Ascending aorta (tissue), 2 donors: ENCODE measurements at places on chromosomes 6 and 20. TPM values are rescaled to one million over a fixed set of nuclear protein-coding genes. Genes with fewer than 3 reads are reported as not detected.
A peak's percentile ranks its signal among the peaks of the same experiment; 100 is the strongest.

Gene TUBB1
- not detected for total RNA-seq

Gene IYD
- under 0.01 TPM for total RNA-seq

Gene RIPPLY2
- not detected for total RNA-seq

DNA sequence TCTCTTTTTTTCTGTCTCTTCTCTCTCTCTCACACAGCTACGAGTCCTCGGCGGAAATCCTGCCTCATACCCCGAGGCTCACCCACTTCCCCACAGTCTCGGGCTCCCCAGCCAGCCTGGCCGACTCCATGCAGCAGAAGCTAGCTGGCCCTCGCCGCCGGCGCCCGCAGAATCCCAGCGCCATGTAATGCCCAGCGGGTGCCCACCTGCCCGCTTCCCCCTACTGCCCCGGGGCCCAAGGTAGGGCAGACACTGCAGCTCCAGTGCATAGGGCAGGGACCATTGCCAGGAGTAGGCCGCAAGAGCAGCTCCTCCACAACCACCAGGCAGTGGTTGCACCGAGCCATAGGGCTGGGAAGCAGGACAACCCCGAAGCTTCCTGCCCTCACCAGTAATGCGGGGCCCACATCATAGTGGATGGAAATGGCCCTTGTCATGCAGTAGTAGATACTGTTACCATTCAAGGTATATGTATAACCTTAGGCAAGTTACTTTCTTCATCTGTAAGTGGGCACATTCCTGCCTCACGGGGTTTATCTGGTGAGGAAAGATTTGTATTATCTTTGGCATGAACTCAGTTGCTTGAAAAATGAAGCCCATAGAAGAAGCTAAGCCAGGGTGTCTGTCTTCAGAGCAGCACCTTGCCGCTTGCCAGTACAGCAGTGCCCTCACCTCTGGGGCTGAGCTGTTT, 36.9 kb upstream of the ID1 start:
- DNase-seq = no peak
- no peaks in the 10 kb centered on the region for H3K27me3 ChIP-seq
- H3K36me3 ChIP-seq = peaks cover 33% of the 10 kb centered on the region
- H3K4me3 ChIP-seq = no peak overlapping the region
- H3K27ac ChIP-seq = peak overlapping the region; percentile 97

DNA sequence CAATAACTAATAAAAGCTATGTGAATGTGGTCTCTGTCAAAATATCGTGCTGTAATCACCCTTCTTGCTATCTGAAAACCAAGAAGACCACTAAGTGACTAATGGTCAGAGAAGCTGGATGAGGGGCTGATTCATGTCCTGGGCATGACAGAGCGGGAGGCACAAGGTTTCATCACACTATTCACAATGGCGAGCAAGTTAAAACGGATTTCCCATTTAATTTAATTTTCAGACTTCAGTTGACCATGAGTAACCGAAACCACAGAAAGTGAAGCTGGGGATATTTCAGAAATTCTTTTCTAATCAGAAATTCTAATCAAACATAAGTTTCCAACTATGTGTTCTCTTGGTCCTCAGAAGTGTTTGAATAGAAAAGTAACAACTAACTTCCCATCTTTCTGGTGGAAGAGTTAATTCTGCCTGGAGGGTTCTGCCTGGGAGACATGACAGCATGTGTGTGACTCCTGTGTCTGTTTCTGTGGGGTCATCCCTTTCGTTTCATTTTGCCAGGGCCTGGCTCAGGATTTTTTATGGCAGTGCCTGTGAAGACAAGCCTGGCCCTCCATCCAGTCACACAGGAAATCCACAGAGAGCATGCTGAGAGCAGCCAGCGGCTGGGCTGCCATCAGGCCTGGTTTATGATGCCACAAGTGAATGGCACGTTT, 98.9 kb downstream of the FAM120B start:
- peaks cover 43% of the 10 kb centered on the region for H3K36me3 ChIP-seq
- no peak overlapping the region for H3K4me3 ChIP-seq
- no peak for DNase-seq
- no peak overlapping the region for H3K27ac ChIP-seq
- H3K4me1 ChIP-seq = no peaks in the 10 kb centered on the region
